ENCODE measurements at places on chromosomes 2 and 18.

GRCh38 chr2:196318517-196319377, 147.4 kb upstream of the STK17B start:
- no peak for DNase-seq

GRCh38 chr2:229454934-229455631, 184.0 kb upstream of the PID1 start:
- no peak for DNase-seq

DNA sequence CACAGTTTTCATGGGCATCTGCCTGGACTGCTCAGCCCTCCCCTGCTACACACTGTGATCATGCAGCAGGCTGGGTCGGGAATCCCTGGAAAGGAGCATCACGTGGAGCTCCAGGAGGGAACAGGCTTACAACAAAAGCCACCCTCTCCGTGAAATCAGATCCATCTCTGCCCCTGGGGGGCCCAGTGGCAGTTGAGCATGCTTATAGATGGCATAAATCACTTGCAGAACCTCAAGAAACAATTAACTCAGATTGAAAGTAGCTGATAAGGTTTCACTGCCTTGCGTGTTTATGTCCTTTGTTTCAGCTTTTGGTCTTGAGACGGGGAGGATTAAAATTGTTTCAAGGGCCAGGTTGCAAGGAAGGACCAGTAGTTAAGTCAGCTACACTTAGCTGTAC, 354.8 kb upstream of the MEIS1 start:
- no peak for DNase-seq

- no peak for DNase-seq
Observed at GRCh38 chr2:13628122-13628521, 911.4 kb downstream of the TRIB2 start.

DNA sequence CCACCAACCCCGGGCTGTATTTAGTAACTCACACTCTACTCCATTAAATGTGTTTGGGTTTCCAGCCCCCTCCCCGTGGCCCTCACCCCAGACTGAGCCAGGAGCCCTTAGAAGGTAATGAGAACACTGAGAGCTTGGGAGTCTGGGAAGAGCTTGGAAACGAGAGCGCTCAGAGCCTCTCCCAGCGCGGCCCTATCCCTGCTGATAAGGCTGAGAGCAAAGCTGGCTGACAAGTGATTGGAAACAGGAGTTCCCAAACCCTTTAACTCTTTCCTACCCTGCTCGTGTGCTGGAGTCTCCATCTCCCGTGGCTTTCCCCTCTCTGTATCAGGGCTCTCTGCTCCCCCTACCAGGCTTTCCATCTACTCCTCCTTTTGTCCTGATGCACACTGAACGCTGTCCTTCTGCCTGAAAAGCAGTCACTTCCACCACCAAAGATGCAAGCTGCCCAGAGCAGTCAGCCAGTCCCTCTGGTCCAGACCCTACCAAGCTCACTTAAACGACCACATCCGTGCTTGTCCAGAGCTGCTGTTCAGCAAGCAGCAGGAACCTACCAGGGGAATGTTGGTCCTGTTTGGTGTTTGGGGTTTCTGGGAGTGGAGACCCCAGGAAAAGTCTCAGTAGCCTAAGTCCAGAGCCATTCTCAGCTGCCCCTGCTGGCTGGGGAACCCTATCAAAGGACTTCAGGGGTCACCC, 100.0 kb upstream of the PKDCC start:
- no peak for DNase-seq

DNA sequence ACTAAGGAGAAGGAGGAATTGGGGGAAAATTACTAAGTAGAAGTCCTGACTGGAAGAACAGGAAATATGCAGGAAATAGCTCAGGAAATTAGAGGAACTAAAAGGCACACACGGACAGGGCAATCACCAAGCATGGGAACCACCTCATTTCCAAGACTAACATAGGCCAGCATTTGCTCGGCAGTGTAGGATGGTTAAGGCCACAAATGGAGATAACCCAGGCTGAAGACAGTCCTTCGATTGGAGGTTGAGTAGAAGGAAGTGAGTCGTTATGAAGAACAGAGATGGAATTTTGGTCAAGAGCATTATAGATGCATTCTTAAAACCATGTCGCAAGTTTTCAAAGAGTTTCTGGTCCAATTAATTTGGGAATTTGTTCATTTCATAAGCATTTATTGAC, 401.4 kb downstream of the ALK start:
- DNase-seq = no peak

- DNase-seq = no peak
Observed at GRCh38 chr2:160062292-160063005, at the start of gene PLA2R1. Gene PLA2R1 (minus strand): TSS chr2:160062615. CDS start chr2:160062403, 212 bp downstream.

DNA sequence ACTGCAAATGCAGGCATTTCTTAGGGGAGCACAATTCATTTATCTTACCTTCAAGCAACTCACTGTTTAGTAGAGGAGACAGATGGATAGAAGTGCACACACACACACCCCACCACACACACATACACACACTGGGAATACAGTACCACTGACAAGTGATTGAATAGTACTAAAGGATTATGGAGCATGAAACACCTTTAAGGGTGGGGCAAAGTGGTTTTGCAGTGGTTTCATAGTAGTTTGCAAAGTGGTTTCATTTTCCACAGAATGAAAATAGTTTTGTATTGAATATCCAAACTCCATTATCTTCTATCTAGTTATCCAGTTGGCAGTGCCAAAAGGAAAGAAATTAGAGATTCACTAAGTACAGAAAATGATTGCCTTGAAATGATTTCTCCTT, 18.9 kb downstream of the KIF5C start:
- DNase-seq = no peak

DNA sequence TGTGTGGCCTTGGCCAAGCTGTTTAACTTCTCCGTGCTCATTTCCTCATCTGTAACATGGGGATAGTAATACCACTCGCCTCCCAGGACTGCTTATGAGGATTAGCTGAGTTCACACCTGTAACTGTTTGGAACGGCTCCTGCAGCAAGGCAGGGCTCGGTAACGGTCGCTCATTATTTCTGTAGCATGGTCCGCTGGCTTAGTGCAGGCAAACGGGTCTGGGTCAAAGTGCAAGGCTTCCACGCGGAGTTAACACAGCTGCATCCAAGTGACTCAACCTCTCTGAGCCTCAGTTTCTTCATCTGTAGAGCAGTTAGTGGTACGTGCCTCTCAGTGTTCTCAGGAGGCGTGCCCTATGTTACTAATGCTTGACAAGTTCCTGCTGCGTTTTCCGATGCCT, 94.3 kb upstream of the YWHAQ start:
- no peak for DNase-seq

- DNase-seq = no peak
Observed at GRCh38 chr2:240358080-240358479, 77.4 kb upstream of the GPC1 start.

- DNase-seq = no peak
Observed at GRCh38 chr2:232333361-232334135, 45.0 kb upstream of the ALPP start.

GRCh38 chr2:212726403-212726802, 187.8 kb upstream of the ERBB4 start:
- no peak for DNase-seq

GRCh38 chr18:30439174-30439573, 603.4 kb downstream of the DSC3 start:
- DNase-seq = no peak

GRCh38 chr2:58923869-58924268, 682.7 kb upstream of the FANCL start:
- DNase-seq = no peak

GRCh38 chr2:176622792-176623191, 353.6 kb downstream of the MTX2 start:
- DNase-seq = no peak
